ENCODE measurements at places on chromosomes 16 and 17.

DNA sequence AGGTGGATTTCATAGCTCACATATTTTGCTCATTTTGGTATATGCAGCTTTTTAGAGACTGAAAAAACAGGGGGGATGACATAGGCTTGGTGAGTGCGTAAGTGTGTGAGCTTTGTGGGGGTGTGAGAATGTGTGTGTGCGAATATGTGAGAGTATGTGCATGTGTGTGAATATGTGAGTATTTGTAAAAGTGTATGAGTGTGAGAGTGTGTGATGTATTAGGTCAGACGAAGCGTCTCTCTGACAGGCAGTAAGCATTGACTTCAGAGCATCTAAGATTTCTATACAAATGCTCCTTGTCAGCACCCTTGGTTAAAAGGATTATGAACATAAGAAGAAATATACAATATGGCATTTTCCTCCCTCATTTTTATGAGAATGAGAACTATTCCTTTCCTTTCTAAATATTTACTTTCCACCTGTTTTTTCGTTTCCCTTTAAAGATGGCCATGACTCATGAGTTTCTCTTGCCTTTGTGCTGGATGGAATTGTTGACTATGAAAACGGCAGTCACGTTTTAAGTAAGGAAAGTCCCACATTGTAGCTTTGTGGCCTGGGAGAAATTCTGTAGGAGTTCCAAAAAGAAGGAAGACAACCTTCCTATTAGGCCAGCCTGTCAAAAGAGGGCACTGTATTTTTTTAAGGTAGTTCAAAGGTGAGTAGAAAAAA is 276.4 kb downstream of the FOXL1 start:
- no peak for DNase-seq

GRCh38 chr16:81649561-81650184 is 129.4 kb upstream of the PLCG2 start:
- DNase-seq = peak; percentile 35

DNA sequence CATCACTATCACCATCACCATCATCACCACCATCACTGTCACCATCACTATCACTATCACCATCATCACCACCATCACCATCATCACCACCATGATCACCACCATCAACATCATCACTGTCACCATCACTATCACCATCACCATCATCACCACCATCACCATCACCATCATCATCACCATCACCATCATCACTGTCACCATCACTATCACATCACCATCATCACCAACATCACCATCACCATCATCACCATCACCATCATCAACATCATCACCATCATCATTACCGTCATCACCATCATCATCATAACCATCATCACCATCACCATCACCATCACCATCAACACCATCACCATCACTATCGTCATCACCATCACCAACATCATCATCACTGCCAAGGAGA is 273.8 kb downstream of the FOXL1 start:
- DNase-seq = no peak

DNA sequence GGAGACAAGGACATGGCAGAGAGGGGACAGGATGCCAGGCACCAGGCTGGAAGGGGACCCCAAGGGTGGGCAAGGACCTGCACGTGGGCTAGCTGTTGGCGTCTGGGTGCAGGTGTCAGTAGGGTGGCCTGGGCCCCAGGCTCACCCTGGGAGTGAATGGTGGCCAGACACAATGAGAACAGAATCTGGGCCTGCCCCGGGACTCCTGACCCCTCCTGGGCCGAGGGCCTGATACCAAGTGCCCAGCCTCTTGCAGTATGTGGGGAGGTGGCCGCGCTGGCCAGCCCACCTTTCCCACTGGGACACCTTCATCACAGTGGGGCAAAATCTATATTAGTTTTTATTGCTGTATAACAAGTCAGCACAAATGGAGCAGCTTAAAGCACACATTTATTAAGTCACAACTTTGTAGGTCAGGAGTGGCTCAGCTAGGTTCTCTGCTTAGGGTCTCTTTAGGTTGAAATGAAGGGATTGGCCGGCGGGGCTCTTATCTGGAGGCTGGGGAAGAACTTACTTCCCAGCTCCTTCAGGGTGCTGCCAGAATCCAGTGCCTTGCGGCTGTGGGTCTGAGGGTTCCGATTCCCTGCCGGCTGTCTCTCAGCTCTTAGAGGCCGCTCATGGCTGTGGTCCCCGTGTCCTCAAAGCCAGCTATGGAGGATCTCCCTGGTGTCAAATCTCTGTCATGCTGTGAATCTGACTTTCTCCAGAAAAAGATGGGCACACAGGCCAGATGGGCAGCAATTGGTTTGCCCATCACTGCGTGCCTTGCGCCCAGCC is 3.6 kb downstream of the PRSS33 start:
- DNase-seq = no peak

GRCh38 chr17:32609884-32610650 is 123.3 kb downstream of the CDK5R1 start:
- DNase-seq = no peak

- DNase-seq = no peak
Measured at GRCh38 chr17:27873746-27874145, 19.4 kb downstream of the LYRM9 start.

GRCh38 chr16:50455288-50455845 is 86.6 kb upstream of the BRD7 start:
- DNase-seq = no peak

- DNase-seq = no peak
Measured at GRCh38 chr17:72853440-72854415, 238.8 kb downstream of the SLC39A11 start.

- peak; percentile 56 for DNase-seq
Measured at GRCh38 chr16:84739349-84740124, 39.7 kb downstream of the USP10 start.

GRCh38 chr17:62179525-62180161 is 114.6 kb upstream of the MED13 start:
- no peak for DNase-seq

GRCh38 chr17:35289222-35289621 is 46.4 kb downstream of the SLFN5 start:
- DNase-seq = no peak

GRCh38 chr17:15386083-15386482 is 44.7 kb upstream of the TEKT3 start:
- DNase-seq = no peak

GRCh38 chr16:86718118-86718517 is 139.8 kb downstream of the FOXL1 start:
- DNase-seq = no peak

- DNase-seq = no peak
Measured at GRCh38 chr17:9380361-9380760, 195.3 kb downstream of the STX8 start.

- DNase-seq = no peak
Measured at GRCh38 chr16:4700997-4701743, 7.8 kb downstream of the NUDT16L1 start.

DNA sequence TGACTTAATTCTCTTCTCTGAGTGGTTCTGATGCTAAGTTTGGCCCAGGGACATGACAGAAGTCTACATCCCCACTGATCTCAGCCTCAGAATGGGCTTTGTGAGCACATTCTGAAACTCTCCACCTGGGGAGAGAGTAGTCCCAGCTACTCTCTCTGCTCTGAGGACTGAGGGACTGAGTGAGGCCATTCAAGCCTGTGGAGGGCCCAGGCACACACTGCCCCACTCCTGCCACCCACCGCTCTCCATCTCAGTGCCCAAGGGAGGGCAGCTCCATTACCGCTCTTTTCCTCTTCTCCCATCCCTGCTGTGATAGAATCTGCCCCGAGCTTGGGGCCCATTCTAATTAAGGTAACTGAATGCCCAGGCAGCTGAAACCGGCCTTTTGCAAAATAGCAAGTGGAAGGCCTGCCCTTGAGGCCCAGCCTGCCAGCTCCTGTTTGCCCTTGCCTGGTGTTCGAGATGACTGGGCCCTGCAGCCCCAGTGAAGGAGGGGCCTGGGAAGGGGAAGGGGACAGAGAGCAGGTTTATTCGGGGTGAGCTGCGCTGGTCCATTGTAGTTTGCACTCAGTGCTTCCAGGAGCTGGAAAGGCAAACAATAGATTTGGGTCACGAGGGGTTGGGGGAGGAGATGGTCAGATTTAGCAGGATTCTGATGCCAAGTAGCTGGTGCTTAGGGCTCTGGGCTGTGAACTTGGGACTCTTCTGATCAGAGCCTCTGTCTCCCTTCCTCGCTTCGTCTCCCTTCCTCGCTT is 76.2 kb downstream of the RAB11FIP4 start:
- no peak for DNase-seq

GRCh38 chr16:17162560-17162959 is 308.2 kb downstream of the XYLT1 start:
- DNase-seq = no peak

- DNase-seq = no peak
Measured at GRCh38 chr16:66585481-66586239, 6.4 kb downstream of the CMTM2 start.

GRCh38 chr17:76268015-76268749 is 3.0 kb downstream of the UBALD2 start:
- DNase-seq = peak; percentile 37

DNA sequence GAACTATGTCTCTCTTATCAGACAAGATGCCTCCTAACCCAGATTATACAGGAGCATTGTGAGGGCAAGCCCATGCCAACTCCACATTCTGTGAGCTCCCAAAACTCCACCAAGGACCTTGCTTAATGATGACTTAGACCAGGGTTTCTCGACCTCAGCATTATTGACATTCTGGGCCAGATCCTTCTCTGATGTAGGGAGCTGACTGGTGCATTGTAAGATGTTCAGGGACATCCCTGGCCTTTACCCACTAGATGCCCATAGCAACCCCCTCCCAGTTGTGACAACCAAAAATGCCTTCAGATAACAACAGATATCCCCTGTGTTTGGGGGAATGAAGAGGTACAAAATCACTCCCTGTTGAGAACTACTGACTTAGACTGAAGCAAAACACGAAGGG is 43.6 kb downstream of the HOXB1 start:
- DNase-seq = no peak

Data from astrocyte of the cerebellum (primary cell).